Activated naive CD4-positive, alpha-beta T cell treated with Interleukin-2 at 50 U/mL for 16 hours (primary cell): ENCODE measurements at places on chromosomes 5 and 9.

GRCh38 chr5:104456122-104456521 lies 893.5 kb upstream of the NUDT12 start:
- no peak for DNase-seq

DNA sequence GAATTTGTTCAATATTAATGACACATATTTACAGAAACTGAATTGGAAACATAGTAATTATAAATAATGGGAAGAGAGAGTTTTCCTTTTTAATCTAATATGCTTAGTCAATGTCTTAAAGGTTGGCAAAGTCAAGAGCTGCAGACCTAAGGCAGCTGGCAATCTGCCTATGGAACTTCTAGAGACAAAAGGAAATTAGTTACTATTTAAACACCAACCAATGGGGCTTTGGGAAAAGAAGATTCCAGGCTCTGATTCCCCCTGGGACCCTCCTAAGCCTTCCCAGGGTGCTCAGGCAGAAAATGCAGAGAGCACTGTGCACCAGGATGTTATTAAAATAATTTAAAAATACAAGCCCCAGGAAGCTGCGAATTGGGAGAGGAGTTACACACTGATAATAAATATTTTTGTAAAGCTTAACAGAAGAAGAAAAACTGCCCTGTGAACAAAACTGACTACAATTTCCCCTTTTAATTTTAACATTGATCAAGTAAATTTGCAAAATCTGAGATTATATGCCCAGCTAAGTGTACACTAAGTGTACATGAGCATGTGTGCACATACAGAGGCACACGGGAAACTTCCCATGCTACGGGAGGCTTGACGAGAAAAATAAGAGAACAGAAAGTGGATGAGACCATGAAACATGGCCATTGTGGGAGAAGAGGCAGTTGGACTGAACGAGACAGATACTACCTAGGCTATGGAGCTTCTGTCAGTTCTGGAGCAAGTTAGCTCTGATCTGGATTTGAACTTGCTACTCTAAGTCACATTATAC lies 77.4 kb upstream of the ADAMTS16 start:
- no peak for DNase-seq

DNA sequence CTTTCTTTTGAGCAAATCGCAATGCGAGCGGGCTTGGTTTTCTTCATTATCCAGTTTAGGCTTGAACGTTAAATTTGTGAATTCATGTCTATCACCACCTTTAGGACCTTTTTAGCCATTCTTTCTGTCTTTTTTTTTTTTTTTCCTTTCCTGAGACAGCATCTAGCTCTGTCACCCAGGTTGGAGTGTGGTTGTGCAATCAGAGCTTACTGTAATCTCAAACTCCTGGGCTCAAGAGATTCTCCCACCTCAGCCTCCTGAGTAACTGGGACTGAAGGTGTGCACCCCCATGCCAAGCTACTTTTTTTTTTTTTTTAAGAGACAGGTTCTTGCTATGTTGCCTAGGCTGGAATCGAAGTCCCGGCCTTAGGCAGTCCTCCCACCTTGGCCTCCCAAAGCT lies 39.2 kb upstream of the LRRC14B start:
- no peak for DNase-seq

GRCh38 chr5:86143837-86144236 lies 473.9 kb upstream of the COX7C start:
- DNase-seq: no peak

DNA sequence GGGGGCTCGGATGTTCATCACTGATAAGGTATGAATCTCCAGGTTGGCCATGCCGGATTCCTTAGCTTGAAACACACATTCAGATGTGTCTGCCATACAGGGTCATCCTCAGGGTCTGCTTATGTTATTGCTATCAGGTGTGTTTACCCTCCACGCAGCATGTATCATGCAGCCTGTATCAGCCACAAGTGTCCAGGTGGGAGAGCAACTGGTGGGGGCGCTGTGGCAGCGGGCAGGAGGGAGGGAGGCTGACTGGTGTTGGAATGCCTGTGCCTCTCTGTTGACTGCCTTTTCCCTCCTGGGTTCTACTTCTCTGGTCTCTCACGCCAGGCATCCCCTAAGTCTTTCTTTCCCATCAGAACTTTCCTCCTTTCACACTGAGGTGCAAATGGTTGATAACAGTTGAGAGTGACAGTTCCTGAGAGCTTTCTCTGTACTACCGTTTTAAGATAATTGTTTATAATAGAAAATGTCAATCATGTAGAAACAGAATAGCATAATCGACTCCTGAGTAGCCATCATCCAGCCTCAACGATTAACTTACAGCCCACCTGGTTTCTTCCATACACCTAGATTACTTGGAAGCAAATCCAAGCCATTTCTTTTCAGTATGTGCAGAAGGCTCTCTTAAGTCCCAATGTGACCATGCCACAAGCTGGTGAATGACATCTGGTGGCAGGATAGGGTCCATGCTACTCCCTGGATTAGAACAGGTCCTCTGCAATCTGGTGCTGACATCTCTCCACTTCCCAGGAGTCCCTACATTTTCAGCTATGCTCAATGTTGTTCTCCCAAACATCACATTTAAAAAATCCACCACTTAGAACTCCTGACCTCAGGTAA lies 86.6 kb downstream of the ACER2 start:
- DNase-seq: no peak

- DNase-seq: no peak
Measured at GRCh38 chr9:130336885-130337284, 71.3 kb downstream of the HMCN2 start.

GRCh38 chr5:31556461-31556860 lies 24.4 kb downstream of the C5orf22 start:
- DNase-seq: no peak

GRCh38 chr9:115786321-115786720 lies 367.3 kb upstream of the PAPPA start:
- no peak for DNase-seq

- no peak for DNase-seq
Measured at GRCh38 chr9:33381231-33381791, 21.1 kb downstream of the AQP7 start.

DNA sequence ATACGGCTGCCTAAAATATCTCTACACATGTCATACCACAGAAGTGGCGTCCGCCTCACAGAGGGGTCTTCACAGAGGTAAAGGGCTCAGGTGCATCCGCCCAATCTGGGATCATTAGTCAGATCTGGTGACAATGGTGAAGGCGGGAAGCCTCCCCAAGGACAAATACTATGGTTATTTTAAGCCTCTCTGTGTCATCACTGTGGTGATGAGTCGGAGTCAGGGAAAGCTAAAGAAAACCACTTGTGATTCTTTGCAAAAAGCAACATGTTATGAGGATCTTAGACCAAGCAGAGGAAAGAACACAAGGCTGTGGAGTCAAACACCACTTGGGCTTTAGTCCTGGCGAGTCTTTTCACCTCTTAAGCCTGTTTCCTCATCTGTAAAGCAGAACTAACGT lies 190.4 kb downstream of the DRD1 start:
- DNase-seq: no peak

GRCh38 chr5:96775050-96775449 lies 32.7 kb downstream of the ERAP1 start:
- DNase-seq: no peak

DNA sequence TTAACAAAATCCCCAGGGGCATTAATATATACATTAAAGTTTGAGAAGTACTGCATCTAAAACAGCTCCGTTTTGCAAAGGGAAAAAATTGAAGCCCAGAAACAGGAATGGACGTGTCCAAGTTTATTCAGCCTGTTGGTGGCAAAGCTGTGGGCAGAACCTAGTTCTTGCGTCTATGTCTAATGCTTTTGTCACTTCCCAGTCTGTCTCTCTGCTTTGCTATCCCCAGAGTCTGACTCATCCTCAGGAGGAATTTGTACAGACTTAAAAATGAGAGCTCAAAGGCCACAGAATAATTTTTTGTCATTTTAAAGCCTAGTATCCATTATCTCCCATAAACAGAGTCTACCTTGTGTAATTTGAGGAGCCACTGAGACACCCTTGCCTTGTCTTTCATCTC lies 330.9 kb upstream of the GRIA1 start:
- DNase-seq: no peak

- DNase-seq: no peak
Measured at GRCh38 chr5:118611332-118611945, 376.9 kb downstream of the DTWD2 start.

GRCh38 chr5:78895616-78896015 lies 89.5 kb downstream of the ARSB start:
- no peak for DNase-seq

- DNase-seq: no peak
Measured at GRCh38 chr9:120531683-120532300, 48.2 kb downstream of the CDK5RAP2 start.

GRCh38 chr5:154193701-154194121 lies 3.2 kb downstream of the GALNT10 start:
- DNase-seq: no peak

GRCh38 chr5:16229357-16229940 lies 49.9 kb upstream of the MARCHF11 start:
- DNase-seq: no peak

GRCh38 chr9:11931751-11932150 lies 761.4 kb upstream of the TYRP1 start:
- DNase-seq: no peak

DNA sequence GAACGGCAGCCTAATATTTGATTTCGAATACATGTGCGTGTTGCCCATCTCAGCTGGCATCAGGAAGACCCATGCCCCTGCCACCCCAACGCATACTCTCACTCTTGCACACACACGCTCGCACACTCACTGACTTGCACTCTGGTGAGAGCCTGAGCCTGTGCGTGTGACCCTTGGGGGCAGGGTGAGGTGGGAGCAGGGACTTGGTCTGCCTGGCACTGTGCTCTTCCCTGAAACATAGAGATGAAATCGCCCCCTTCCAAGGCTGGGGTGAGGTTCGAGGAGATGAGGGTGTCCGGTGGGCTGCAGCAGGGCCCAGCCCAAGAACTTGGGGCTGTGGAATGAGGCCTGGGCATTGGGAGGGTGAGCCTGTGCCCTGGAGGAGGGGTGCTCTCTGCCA lies 1.2 kb downstream of the LCN9 start:
- no peak for DNase-seq

- no peak for DNase-seq
Measured at GRCh38 chr9:116812231-116813030, 125.3 kb downstream of the TRIM32 start.

GRCh38 chr5:69011910-69012309 lies 81.9 kb upstream of the SLC30A5 start:
- DNase-seq: no peak

DNA sequence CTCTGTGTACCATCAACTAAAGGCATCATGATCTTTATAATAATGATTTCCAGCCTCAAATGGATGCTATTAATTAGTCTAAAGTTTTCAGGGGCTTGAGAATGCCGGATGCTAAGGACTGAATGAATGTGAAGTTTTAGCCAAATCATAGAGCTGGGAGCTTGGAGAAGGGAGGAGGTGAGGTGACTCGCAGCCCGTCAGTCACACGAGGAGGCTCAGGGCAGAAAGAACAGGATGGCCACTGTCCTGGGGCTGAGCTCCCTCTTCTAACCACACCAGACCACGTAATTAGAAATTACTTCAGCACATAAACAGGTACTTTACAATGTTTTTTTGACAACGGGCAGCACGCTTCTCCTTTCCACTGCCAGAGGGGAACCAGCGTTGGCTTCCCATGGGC lies 222.6 kb downstream of the NPR3 start:
- DNase-seq: no peak

GRCh38 chr5:110088676-110089436 lies 399.1 kb downstream of the MAN2A1 start:
- DNase-seq: no peak

- DNase-seq: no peak
Measured at GRCh38 chr5:18546591-18546990, 912.3 kb downstream of the TAF11L14 start.

- no peak for DNase-seq
Measured at GRCh38 chr5:96080557-96080956, 118.9 kb upstream of the ELL2 start.

- DNase-seq: no peak
Measured at GRCh38 chr9:128933731-128934130, 12.9 kb downstream of the PHYHD1 start.

DNA sequence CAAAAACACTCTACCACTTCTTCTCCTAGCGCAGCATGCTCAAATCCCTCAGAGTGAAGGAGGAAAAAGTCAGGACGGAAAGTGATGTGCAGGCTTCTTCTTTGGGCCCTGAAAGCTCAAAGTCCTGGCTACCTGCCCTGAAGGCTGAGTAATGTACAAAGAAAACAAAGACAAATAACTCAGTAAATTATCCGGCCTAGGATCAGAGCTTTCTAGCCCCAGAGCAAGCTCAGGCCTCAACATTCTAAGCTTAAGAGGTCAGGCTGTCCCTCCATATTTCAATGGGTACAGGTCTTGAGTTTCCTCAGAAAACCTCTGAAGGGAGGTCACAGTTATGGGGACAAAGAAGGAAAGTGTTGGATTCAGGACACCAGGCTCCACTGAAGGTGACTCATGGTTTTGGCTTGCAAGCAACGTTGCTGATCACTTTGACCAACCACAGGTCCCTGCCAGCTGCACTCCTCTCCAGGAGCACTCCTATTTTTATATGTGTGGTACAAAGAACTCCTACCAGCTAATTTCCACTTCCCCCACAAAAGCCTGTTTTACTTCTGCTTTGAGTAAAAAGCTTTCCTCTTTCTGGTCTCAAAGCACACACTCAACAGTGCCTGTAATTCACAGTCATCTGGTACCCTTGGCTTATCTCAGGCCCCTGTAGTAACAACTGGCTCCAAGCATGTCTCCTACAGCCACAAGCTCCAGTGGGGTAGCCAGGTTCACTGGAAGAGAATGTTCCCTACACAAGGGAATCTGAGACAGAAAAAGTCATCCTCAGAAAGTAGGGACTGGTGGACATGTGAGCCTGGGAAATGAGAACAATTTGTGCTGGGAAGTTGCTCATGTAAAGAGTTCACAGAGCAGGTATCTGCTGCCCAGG lies 115.7 kb downstream of the UGCG start:
- no peak for DNase-seq

DNA sequence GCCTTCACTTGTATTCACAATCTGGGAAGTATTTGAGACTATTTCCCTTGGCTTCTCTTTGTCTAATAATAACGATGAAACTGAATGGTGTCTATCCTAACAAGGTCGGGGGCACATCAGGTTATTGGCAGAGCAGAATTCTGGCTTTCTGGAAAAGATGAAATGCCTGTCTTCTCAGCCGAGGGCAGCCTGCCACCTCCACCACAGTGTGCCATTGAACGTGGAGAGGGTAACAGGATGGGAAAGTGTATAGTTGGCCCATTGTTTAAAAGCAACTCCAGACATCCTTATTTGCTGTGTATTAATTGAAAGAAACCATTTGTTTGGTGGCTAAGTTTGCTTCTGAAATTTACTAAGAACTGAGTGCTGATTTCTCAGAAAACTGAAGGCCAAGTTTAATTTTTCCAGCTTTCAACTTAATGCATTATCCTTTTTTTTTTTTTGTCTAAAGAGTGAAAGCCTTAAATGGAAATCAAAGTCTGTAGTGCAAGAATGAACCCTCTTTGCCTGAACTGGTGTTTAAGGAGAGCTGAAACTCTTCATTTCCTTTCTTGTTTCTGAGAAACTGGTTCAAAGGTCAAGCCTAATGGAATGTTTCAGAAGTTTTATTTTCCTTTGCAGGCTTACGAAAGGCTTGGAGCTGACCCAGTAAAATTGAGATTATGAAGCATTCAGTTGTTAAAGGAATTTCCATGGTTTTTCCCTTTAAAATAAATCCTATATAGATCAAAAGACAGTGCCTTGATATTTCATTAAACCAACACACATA lies 563.7 kb upstream of the DAP start:
- DNase-seq: no peak
